ENCODE measurements at places on chromosomes 2 and 18. TPM values are rescaled to one million over a fixed set of nuclear protein-coding genes. Genes with fewer than 3 reads are reported as not detected.

- DNase-seq = peak; percentile 18
Measured at GRCh38 chr2:239143858-239144712, 256.7 kb downstream of the HDAC4 start.

CD28 gene
- total RNA-seq = not detected

DNA sequence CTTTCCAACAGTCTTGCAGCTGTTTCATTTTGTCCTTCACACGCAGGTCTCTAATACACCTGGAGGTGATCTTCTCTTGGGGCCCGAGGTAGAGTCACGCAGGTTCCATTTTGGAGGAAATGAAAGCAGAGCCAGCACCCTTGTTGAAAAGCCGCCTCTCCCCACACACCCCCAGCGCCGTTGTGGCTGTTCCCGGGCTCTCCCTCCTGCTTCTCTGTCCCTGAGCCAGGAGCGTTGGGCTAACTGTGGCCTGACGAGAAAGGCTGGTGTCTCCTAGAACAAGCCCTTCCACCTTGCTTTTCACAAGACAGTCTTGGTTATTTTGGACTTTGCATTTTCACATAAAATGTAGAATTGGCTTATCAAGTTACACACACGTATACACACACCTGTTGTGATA lies 16.3 kb downstream of the SNED1 start:
- no peak for DNase-seq

CHRNG gene
- not detected for total RNA-seq

- no peak for DNase-seq
Measured at GRCh38 chr2:125386074-125386473, 1269.9 kb upstream of the GYPC start.
